CD4-positive, alpha-beta T cell treated with Interferon alpha-2 for 1 hour (primary cell): ENCODE measurements at places on chromosomes 4 and X.

- DNase-seq, result no peak
These were observed 246.8 kb downstream of the QDPR start for GRCh38 chr4:17265139-17265538.

DNA sequence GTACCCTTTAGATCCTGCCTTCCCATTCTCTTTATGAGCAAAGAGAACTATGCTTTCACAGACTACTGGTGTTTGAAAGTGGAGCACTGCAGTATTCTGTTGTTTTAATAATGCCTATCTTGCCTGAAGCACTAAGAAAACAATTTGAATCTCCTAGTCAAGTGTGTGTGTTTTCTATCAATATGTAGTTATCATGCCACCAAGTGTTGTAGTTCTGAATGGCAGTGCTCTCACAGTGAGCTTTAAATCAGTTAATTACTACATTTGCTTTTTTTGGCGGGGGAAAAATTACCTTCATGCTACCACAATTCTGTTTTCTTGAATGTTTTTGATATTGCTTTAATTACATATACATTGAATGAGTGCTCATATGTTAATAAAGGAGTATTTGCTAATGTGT, 143.6 kb upstream of the FAM47A start:
- DNase-seq, result no peak

- no peak for DNase-seq
These were observed 55.6 kb downstream of the CYLC1 start for GRCh38 chrX:83916525-83916924.

DNA sequence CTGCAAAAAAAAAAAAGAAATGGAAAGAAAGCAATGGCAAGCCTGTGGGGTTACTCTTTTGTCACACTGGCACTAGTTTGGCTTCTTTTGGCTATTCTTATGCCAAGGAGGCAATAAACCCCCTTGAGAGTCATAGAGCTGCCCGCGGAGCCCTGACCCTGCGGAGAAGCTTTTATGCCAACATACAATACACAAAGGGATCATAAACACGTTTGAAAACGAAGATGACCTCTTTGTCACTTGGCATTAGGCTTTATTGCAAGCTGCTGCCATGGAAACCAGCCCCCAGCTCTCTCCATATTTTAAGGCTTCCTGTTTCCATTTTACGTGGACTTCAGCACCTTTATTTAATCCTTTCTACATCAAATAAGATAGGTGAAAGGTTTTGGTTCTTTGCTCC, 7.6 kb downstream of the NEUROG2 start:
- no peak for DNase-seq

GRCh38 chr4:53981567-53981966, 82.8 kb downstream of the CHIC2 start:
- no peak for DNase-seq

DNA sequence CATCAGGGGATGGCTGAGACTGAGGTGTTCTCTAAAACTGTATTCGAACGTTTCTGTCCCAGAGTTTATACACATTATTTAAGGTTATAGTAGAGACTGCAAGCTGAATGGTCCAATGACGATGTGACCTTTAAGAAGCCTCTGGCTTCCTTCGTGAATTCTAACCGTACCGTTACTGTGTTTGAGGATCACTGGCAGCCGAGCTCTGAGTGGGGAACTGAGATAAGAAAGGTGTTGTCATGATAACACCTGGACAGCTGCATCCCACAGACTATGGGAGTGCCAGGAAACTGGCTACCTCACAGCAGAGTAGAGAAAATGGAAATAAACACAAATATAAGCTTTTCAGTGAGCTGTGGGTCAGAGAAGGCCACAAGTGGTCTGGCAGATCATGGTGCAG, 59.0 kb downstream of the HMGB2 start:
- DNase-seq, result no peak

GRCh38 chrX:40326186-40326965, 228.6 kb upstream of the BCOR start:
- DNase-seq, result no peak

GRCh38 chrX:126701380-126701779, 118.1 kb upstream of the PRR32 start:
- no peak for DNase-seq
